ENCODE measurements at places on chromosomes 7 and 10. TPM values are rescaled to one million over a fixed set of nuclear protein-coding genes. Genes with fewer than 3 reads are reported as not detected.

GRCh38 chr10:14293526-14293925 lies 37.2 kb downstream of the FRMD4A start:
- no peak overlapping the region for H3K27ac ChIP-seq
- H3K27me3 ChIP-seq = no peaks in the 10 kb centered on the region
- peak; percentile 62 for DNase-seq
- H3K4me3 ChIP-seq = no peak overlapping the region
- H3K36me3 ChIP-seq = no peaks in the 10 kb centered on the region

- peak; percentile 68 for DNase-seq
- H3K27ac ChIP-seq = no peak overlapping the region
- H3K36me3 ChIP-seq = peaks cover 3% of the 10 kb centered on the region
- no peaks in the 10 kb centered on the region for H3K27me3 ChIP-seq
Observed at GRCh38 chr10:112526906-112527305, 79.9 kb downstream of the VTI1A start.

DNA sequence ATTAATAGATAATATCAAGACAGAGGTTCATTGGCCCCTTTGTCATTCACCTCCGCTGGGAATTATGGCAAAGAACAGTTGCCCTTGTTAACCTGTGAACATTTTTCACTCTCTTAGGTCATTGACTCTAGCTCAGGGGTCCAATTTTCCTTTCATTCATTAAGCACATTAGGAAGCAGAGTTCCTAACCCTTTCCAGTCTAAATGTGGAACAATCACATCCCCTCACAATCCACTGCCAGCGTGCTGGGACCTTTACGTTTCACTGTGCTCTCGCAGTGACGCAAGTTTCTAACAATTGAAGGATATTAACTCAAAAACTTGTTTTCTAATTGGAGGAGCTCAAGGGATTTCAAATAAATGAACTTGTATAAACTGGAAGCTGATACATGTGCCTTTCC lies 79.3 kb upstream of the MEOX2 start:
- no peak overlapping the region for H3K27ac ChIP-seq
- no peaks in the 10 kb centered on the region for H3K27me3 ChIP-seq
- no peak for DNase-seq
- no peaks in the 10 kb centered on the region for H3K36me3 ChIP-seq
- H3K4me1 ChIP-seq = no peaks in the 10 kb centered on the region

The OR6V1 gene
- polyA plus RNA-seq = not detected

The UNCX gene
- not detected for polyA plus RNA-seq
